NCI-H187 (cell line): ENCODE measurements at places on chromosomes 16 and 17.

DNA sequence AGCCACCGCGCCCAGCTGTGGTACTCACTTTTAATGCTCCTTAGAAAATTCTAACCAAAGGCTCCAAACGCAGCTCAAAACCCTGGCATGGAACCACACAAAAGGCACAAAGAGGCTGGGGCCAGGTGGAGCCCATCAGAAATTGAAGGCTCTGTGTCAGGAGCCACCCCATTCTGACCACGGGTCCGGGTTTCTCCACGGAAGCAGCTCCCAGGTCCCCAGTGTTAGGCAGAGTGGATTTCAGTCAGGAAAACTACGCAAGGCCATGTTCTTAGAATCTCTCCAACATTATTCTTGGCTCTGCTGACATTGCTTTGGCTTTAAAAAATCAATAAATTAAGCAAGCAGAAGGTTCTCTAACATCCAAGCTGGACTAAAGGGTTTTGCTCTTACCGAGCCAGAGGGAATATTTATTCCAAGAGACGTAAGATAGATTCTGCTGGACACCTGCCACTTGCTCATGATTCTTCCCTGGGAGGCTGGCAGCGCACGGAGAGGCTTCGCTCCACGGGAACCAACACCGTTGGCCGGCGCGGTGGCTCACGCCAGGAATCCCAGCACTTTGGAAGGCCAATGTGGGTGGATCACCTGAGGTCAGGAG, 93.5 kb downstream of the NXN start:
- DNase-seq = no peak

GRCh38 chr16:3716831-3717234, 491 bp downstream of the TRAP1 start:
- DNase-seq = no peak

- no peak for DNase-seq
Measured at GRCh38 chr17:8087952-8088230, 375 bp upstream of the ALOX12B start.

GRCh38 chr16:89410794-89411309, 79.5 kb downstream of the ANKRD11 start:
- DNase-seq = no peak

DNA sequence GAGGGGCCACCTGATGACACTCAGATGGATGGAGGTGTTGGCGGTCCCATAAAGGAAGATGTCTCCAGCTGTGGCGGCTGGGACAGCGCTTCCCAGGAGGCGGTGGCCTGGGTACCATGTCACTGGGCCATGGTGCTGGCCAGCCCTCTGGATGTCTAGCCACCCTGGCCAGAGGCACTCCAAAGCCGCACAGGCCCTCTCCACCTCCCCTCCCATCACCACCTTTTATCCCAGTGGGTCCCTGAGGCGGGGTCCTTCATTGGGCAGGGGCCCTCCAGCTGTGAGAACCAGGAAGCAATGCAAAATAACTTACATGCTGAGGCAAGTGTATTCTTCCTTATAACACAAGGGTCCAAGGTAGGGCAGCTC, 23.1 kb downstream of the RAB11FIP4 start:
- no peak for DNase-seq

GRCh38 chr16:85720302-85720637, 30.6 kb downstream of the C16orf74 start:
- no peak for DNase-seq

DNA sequence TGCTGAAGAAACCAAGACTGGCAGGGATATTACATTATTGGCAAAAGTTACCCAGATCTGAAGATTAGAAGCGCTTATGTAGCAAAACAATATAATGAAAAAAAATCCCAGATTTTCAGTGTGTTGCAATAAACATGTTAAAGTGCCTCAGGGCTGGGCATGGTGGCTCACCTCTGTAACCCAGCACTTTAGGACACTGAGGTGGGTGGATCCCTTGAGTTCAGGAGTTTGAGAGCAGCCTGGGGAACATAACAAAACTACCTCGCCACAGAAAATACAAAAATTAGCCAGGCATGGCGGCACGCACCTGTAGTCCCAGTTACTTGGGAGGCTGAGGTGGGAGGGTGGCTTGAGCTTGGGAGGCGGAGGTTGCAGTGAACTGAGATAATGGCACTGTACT, 6.8 kb downstream of the ZNF207 start:
- DNase-seq = no peak

GRCh38 chr16:65964752-65965151, 401.7 kb upstream of the CDH5 start:
- no peak for DNase-seq

GRCh38 chr16:4958510-4959438, 644 bp downstream of the SEC14L5 start:
- no peak for DNase-seq

DNA sequence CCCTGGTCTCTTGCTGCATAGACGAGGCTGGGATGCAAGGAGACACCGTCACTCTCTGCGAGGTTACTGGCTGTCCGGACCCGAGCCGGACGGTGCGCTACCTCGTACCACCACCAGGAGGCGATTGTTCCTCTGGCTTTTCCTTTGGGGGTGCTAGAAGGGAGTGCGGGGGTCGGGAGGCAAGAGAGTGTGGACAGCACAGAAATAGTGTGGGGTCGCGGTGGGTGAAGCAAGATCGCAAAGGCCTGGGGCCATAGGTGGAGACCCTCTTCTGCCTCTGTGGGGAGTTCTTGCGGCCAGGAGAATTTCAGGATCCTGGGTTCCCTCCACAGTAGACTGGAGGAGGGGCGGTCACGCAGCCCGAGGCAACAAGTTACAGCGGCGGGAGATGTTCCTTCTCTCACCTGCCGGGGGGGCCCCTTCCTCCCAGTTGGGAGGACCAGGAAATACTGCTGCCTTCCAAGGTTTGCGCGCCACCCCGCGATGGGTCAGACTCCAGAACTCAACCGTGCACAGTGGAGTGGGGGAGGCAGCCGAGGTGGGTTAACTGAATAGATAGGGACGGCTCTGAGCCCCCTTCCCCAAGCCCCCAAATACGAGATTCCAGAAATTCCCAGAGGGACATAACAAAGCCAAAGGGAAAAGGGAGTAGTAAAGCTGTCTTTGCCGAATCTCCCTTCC, 6.9 kb downstream of the PHOSPHO1 start:
- DNase-seq = peak; percentile 40

GRCh38 chr16:3873482-3874173, 6.9 kb downstream of the CREBBP start:
- DNase-seq = no peak

DNA sequence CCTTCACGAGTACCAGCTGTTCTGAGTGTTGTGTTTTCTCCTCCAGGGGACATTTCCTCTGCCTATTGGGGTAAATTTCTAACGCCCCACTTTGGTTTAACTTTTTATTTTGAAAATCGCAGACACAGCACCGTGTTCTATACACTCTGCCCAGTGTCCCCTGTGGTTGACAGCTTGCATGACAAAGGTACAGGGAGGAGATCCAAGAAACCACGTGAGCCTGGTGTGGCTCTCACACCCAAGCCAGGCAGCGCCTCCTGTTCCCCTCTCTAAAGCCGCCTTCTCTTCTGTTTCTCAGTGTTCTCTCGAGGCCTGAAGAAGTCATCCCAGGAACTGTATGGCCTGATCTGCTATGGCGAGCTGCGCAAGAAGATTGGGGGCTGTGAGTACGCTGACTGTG, 25.4 kb downstream of the CRAMP1 start:
- DNase-seq = no peak

GRCh38 chr16:79184464-79185030, 416.0 kb downstream of the MAF start:
- no peak for DNase-seq

DNA sequence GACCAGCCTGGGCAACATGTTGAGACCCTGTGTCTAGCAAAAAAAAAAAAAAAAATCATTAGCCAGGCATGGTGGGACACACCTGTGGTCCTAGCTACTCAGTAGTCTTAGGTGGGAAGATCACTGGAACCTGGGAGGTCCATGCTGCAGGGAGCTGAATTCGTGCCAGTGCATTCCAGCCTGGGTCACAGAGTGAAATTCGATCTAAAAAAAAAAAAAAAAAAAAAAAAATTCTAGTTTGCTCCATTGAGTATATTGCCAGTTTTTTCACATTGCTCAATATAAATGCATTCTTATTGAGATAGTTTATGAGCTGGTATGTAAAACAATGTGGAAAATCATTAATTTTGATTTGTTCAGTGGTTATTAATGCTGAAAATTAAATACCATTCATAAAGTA, 52.0 kb downstream of the ABHD15 start:
- DNase-seq = no peak

DNA sequence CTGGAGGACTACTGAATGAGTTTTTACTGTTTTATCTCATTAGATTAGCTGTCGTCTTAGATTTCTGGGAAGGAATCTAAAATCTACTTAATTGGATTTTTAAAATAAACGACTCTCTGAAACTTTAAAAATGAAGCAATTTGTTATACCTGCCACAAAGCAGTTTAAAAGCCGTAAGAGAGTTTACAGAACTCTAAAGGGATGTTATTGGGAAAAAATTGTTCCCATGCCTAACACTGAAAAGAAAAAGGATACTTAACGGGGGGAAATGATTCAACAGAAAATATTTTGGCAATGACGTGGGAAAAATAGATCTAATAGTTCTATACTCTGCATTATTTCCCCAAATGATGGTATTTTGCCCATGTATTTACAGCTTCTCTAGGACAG, 27.0 kb downstream of the ARHGAP17 start:
- DNase-seq = no peak

- peak; percentile 75 for DNase-seq
Measured at GRCh38 chr16:7227229-7227721, 105.4 kb upstream of the RBFOX1 start.

GRCh38 chr17:806781-807522, 24.8 kb downstream of the MRM3 start:
- no peak for DNase-seq

- DNase-seq = no peak
Measured at GRCh38 chr16:9225527-9226316, 134.3 kb downstream of the HAPSTR1 start.

- DNase-seq = no peak
Measured at GRCh38 chr16:88460496-88461330, 7.6 kb downstream of the ZFPM1 start.

GRCh38 chr17:83144421-83145357, 65.3 kb downstream of the METRNL start:
- DNase-seq = no peak

GRCh38 chr16:58119509-58119845, 9.7 kb downstream of the CFAP20 start:
- no peak for DNase-seq

DNA sequence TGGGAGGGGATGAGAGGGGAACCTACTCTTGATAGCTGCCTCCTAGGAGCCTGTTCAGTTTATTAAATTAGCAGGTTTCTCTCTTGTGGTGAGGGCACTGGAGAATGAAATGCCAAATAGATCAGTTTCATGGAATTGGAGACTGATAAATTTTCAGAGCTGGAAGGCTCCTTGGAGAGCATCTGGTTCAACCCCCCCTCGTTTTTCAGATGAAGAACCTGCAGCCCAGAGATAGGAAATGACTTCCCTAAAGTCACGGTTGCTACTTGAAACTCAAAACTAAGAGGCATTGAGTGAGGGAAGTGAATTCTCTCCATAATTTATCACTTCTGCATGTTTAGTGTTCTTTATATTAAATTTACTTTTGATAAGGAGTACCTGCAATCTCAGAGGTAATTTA, 366.0 kb upstream of the CCL2 start:
- no peak for DNase-seq

DNA sequence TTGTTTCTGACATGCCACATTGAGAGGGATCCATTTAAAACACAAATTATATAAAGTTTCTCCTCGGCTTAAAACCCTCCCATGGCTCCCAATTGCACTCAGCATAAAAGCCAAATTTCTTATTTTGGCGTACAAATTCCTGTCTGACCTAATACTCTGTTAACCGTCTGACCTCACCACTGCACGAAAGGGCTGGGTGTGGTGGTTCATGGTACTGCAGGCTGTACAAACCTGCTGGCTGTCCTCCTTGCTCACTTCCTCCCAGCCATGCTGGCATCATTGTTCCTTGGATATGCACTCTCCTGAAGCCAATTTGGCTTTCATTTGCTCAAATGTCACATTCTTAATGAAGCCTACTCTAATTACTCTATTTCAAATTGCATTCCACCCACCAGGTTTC, 301.6 kb upstream of the C16orf82 start:
- no peak for DNase-seq

GRCh38 chr16:11896486-11897176, 19.1 kb downstream of the GSPT1 start:
- DNase-seq = no peak

GRCh38 chr16:83623091-83623730, 184.6 kb upstream of the HSBP1 start:
- DNase-seq = no peak

GRCh38 chr16:4306470-4307214, 9.2 kb upstream of the GLIS2 start:
- peak; percentile 67 for DNase-seq
